ENCODE measurements at places on chromosomes 7 and 10.
A peak's percentile ranks its signal among the peaks of the same experiment; 100 is the strongest.

- DNase-seq = peak; percentile 54
Measured at GRCh38 chr10:124697837-124698544, 46.2 kb downstream of the FAM53B start.

DNA sequence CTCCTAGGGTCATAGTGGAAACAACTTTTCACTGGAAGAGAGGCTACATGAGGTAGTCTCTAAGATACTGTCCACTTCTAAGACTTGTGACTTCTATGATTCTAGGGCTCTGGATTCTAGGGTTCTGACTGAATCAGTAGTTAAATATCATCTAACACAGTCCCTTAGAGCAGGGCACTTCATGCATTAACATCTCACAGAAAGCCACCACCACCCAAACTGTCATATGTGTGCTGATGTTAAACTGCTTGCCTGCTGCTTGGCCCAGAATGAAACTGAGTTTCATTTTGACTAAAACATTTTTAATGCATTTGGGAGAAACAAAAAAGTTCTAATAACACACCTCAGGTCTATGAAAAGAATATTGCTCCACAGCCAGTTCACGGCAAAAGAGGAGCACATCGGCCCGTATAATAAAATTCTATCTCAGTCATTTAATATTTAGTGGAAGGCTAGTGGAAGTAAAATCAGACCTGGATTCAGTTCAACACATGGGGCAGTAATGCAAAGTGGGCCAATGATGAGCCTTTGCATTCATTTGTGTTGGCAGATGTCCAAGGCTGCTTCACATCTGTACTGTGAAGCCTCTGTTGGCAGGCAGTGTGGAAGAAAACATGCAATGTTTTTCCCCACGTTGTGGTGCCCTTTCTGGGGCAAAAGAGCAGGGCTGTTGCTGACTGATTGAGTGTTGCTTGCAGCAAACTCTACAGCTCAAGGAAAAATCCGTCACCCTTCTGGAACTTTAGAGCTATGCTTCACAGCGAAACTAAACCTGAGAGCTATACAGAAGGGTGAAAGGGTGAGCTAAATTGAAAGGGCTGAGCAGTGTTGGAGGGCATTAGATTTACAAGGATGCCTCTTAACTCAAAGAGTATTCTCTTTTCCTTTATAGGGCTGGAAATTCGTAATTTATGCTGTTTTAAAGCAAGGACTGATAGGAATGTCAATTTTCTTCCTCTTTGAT is 33.5 kb upstream of the AUTS2 start:
- no peak for DNase-seq

DNA sequence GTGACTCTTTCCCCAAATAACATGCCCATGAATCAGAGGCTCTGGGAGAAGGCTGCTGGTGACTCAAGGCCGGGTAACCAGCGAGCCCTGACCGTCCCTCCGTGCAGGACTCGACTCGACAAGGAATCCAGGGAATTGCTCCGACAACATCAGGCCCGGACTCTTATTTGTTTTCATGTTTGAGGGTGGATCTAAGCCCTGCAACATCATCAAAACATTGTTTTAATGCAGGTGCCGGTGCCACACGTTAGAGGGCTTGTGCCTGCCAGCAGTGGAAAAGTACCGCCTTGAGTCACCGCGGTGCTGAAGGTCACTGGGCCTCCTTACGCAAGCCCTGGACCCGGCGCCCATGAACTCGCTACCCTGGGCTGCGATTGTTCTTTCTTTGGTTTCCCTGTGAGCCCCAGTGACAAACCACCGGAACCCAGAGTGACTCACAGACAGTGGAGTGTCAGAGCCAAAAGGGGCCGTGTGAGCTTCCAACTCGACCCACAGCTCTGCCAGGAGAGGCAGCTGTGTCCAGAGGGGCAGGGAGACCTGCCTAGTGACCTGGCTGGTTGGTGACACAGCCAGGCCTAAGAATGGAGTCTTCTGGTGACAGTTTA is 139.4 kb upstream of the SHH start:
- no peak for DNase-seq

GRCh38 chr10:77637532-77638320 is at the start of gene KCNMA1:
Gene KCNMA1 (minus strand): TSS chr10:77637808.
- no peak for DNase-seq

DNA sequence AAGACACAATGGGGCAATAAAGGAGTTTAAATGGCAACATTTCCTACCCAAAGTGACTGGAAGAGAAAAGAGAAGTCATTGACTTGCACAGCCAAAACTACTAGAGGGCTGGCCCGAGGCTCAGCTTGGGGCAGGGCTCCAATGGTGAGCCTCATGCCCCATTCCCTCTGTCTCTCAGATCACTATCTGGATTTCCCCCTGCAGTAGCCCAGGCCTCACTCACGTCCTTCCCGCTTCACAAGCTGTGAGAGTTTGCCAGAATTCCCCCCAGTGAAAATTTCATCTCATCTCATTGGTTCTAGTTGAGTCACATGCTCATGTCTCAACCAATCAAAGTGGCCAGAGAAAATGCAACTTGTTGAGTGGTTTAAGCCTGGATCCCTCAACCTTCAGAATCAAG is 181.3 kb downstream of the WDR11 start:
- no peak for DNase-seq

GRCh38 chr7:106376026-106376799 is 91.4 kb upstream of the NAMPT start:
- no peak for DNase-seq

DNA sequence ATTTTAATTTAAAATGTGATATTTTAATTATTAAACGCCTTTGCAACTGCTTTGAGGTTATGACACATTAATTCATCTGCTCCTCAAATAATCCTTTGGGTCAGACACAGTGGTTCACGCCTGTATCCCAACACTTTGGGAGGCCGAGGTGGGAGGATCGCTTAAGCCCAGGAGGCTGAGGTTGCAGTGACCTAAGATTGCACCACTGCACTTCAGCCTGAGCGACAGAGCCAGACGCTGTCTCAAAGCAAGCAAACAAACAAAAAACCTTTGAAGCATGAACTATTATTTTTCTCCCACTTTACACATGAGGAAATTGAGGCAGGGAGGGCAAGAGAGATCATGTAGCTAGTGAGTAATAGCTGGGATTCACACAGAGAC is 1.5 kb upstream of the POLD2 start:
- no peak for DNase-seq

- DNase-seq = no peak
Measured at GRCh38 chr10:50528206-50528605, 95.5 kb downstream of the SGMS1 start.

GRCh38 chr10:132328738-132329137 is 3.3 kb upstream of the LRRC27 start:
- no peak for DNase-seq

- DNase-seq = no peak
Measured at GRCh38 chr7:19772306-19772705, 1.1 kb downstream of the TMEM196 start.
